ENCODE measurements at places on chromosomes 5 and 9. TPM values are rescaled to one million over a fixed set of nuclear protein-coding genes. Genes with fewer than 3 reads are reported as not detected.

DNA sequence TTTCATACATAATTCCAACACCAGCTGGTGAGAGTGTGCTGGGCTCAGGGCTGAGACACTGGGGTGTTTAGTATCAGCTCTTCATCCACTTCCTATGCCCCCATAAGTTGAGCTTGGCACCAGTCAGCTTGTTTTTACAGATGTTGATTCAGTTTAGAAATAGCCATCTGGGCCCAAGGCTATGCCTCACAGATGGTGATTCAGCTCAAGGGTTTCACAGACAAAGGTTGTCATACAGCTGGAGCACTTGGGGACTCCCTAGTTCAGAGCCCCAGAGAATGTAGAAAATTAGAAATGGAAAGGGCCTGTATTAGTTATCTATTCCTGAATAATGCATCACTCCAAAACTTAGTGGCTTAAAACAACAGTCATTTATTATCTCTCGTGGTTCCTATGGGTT lies 10.3 kb upstream of the CRHBP start:
- DNase-seq, result no peak

- DNase-seq, result no peak
These were observed 39.3 kb upstream of the HMHB1 start for GRCh38 chr5:143772621-143773020.

DNA sequence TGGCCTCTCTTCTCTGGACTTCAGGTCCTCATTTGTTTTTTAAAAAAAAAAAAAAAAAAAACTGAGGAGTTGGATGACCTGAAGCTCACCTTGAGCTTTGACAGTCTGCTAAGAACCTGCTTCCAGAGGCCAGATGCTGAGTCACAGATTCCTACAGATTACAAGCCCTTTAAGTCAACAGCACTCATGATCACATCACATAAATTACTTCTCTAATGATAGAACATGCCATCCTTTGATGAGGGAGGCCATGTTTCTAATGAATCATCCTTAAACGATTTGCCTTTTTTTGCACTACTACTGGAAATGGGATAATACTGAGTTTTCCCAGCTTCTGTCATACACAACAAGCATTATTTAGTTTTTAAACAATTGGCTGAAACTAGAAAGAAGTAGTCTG lies 34.2 kb upstream of the MYOT start:
- DNase-seq, result no peak

GRCh38 chr5:90446961-90447360 lies 27.6 kb downstream of the MBLAC2 start:
- no peak for DNase-seq

GRCh38 chr5:161138751-161139455 lies 286.9 kb upstream of the ATP10B start:
- DNase-seq, result no peak

DNA sequence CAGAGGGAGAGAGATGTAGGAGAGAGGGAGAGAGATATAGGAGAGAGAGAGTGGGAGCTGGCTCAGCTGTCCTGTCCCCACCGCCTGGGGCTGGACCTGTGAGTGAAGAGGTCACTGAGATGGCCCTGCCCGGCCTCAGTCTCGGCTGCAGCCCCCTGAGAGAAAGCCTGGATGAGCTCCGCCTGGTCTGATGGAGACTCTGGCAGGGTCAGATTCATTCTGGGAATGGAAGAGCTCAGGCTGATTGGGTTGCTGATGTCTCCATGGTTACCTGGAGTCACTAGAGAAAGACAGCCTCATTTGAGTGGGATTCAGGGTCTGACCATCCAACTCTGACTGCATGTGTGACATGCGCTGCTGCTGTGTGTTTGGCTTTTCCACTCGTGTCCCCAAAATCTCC lies 27.1 kb upstream of the SEMA4D start:
- no peak for DNase-seq

- DNase-seq, result no peak
These were observed 57.6 kb downstream of the SLF1 start for GRCh38 chr5:94675965-94676618.

DNA sequence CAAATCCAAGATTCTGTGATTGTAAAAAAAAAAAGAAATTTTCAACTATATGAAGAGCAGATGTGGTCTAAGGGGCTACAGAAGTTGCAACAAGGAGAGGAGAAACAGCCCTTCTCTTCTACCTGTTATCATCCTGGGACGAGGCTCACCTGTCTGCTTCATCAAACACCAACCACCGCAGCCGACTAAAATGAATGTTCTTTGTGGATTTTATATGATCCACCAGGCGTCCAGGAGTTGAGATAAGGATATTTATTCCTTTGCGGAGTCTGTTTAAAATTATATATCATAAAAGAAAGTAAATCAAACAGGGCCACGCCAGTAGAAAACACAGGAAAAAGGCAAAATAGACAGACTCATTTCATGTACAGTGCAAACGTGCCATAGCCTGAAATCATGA lies 21.5 kb downstream of the DDX31 start:
- no peak for DNase-seq

DNA sequence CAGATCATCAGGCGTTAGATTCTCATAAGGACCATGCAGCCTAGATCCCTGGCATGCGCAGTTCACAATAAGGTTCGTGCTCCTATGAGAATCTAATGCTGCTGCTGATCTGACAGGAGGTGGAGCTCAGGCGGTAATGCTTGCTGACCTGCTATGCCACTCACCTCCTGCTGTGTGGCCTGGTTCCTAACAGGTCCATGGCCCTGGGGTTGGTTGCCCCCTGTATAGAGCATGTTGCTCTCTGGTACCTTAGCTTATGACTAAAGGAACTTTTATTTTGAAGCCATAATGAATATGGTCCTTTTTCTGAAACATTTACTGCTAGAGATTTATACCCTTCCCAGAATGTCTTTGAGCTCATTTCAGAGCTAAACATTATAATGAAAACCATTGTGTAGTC lies 3.1 kb downstream of the MAN2A1 start:
- no peak for DNase-seq

GRCh38 chr9:115777610-115778009 lies 376.0 kb upstream of the PAPPA start:
- DNase-seq, result no peak

DNA sequence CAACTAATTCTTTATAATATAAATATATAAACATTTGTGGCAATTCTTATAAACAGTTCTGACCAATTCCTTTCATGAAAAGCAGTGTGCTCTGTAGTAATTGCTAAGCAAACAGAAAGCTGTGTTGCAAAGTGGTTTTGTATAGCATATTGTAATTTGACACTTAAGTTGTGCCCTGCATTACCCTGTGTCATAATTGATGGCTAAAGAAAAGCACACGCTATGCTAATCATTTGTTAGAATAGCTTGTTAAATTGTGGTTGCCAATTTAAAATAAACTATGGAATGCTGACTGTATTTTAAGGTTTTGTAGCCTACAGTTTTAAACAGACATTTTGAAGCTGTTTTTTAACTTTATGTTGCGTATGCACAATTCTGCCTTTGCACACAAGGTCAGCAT lies 140.0 kb downstream of the PBX3 start:
- DNase-seq, result no peak

Gene QRFP
- not detected for total RNA-seq

Gene FRRS1L
- total RNA-seq, result not detected

Gene C5orf58
- not detected for total RNA-seq

Gene NME5
- not detected for total RNA-seq

Gene CCDC180
- total RNA-seq, result 2.5 TPM

Gene GRXCR2
- total RNA-seq, result not detected

Gene DDX4
- 1.1 TPM for total RNA-seq

Gene DAB2IP
- total RNA-seq, result 0.74 TPM

Gene WDR38
- total RNA-seq, result not detected
